ENCODE measurements at places on chromosomes 7 and 10. TPM values are rescaled to one million over a fixed set of nuclear protein-coding genes. Genes with fewer than 3 reads are reported as not detected.

GRCh38 chr10:76871697-76872295, 765.8 kb downstream of the KCNMA1 start:
- no peak for DNase-seq

GRCh38 chr7:109930049-109930448, 1160.9 kb upstream of the LRRN3 start:
- no peak for DNase-seq

GRCh38 chr10:67629461-67629971, 66.5 kb downstream of the CTNNA3 start:
- no peak for DNase-seq

DNA sequence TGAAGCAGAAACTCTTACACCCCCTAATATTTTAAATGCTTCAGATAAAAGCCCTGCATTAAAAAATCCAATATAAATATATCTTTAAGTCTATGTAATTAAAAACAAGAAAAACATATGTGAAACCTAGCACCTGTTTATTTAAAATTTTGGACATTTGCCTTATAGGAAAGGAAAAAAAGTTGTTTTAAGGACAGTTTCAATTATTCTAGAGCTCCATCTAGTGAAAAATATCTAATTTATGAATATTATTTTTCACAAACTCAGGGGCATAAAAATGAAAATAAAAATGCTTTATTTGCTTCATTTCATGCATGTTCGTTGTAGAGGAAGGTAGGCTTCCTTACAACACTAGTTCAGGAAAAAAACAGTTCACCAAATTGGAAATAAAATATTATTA, 26.1 kb downstream of the ENKUR start:
- DNase-seq: no peak

DNA sequence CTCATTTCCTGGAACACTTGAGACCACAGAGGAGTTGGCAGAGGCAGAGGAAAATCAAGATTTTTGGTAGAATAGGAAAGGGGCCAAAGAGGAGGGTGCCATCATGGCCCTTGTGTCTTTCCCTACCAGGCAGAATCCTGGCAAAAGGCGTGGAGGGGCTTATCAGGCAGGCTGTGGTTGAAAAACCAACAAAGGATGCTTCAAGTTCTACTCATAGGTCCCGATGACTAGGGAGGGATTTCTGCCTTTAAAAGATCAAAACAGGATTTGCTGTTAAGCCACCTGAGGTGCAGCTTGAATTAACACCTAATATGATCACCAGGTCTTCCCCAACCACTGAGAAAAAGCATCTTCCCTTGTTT, 45.7 kb downstream of the BPGM start:
- peak; percentile 75 for DNase-seq

- no peak for DNase-seq
These were observed 51.1 kb upstream of the SEPHS1 start for GRCh38 chr10:13399236-13399635.

- DNase-seq: no peak
These were observed 214.6 kb upstream of the PFKP start for GRCh38 chr10:2852574-2853323.

DNA sequence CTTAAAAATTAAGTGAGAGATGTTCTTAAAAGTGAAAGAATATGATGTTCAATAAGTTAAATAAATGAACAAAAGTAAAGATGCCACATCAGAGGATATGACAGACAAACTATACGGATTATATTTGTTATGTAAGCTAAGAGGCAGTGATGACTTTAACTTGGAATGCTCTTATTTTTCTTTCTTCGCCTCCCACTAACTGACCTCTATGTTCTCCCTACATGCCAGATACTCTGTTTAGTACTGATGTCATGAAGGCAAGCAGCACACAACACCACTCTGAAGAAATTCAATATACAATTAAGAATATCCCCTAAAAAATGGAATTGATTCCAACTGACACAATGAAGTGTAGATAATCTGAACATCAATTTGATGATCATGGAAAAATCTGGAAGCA, 223.4 kb downstream of the DOCK4 start:
- no peak for DNase-seq

DNA sequence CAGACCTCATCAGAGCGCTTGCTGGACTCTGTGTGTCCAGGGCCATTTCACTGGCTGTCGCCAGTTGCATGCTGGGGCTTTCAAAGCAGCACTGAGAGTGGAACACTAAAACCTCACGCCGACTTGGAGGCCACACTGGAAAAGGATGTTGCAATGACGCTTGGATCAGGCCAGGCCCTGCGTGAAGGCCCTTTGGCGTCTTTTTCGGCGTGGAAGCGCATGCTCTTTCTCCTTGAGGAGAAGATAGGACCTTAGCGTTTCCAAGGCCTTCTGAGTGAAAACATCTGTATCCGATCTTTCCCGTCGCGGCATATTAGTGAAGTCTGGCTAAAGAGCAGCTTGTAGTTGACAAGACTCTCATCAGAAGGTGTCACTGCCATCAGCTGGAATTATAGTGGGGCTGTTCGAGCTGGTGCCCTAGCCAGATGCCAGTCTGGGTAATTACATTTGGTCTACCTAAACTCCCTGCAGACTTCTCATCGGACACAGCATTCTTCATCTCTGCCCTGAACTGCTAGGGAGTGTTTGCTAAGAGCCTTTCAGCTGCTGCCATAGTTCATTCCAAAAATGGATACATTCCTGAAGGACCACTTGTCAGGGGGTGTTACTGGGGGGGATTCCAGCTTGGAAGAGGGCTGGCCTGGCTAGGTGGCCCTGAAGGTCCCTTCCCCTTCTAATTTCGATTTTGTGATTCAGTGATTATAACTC, 167.7 kb upstream of the TCF7L2 start:
- DNase-seq: no peak

GRCh38 chr7:22350466-22351328, 6.3 kb downstream of the RAPGEF5 start:
- DNase-seq: no peak

DNA sequence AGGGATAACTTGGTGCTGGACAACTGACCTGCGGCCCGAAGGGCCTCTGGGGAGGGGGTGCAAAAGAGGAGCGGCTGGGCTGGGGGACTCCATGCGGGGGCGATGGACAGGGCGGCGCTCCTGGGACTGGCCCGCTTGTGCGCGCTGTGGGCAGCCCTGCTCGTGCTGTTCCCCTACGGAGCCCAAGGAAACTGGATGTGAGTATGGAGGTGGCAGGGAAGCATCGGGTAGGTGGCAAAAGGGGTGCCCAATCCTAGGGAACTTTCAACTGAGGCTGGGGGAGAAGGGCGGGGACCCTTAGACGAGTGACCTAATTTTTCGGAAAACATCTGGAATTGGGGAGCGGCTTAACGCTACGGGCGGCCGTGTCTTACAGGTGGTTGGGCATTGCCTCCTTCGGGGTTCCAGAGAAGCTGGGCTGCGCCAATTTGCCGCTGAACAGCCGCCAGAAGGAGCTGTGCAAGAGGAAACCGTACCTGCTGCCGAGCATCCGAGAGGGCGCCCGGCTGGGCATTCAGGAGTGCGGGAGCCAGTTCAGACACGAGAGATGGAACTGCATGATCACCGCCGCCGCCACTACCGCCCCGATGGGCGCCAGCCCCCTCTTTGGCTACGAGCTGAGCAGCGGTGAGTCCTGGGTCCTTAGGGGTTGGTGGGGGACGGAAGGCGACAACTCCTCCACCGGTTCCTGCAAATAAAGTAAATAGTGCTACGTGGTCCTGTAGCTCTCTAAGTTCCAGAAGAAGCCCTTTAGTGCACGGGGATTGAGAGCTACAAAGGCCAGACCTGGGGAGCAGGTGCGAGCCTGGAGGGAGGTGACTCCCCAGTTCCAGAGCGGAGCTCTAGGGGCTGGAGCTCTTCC, 622 bp downstream of the WNT16 start:
- no peak for DNase-seq

Gene ANKRD30A
- not detected for total RNA-seq

GRCh38 chr7:85705076-85705475, 518.2 kb upstream of the SEMA3D start:
- no peak for DNase-seq

Measured in ascending aorta (tissue), 2 donors.